ENCODE measurements at places on chromosomes 13 and 19.
A peak's percentile ranks its signal among the peaks of the same experiment; 100 is the strongest.

DNA sequence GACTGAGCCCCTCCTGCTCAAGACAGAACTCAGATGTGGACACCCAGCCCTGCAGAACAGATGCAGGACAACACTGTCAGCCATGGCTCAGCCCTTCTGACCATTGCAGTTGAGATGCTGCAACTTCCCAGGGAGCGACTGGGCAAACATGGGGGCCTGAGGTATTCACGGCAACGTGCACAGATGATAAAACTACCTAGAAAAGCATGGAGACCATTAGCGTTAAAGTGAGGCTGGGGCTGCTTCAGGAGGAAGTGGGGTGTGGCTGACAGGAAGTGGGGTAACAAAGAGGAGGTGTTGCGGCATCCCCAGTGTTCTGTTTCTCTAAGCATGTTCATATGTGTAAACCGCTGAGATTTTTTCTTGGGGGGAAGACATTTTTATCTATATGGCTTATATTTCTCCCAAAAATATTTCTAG lies 1.3 kb upstream of the SIGLEC9 start:
- no peak for DNase-seq

- no peak for DNase-seq
Observed at GRCh38 chr13:24168392-24168750, 7.9 kb downstream of the SPATA13 start.

GRCh38 chr19:41688098-41688497 lies at the start of gene CEACAM7:
Gene CEACAM7 (minus strand): TSS chr19:41688270. CDS start chr19:41688165, 105 bp downstream.
- DNase-seq = no peak

- no peak for DNase-seq
Observed at GRCh38 chr13:29888306-29888705, 37.9 kb upstream of the UBL3 start.

GRCh38 chr19:5788422-5788821 lies 2.5 kb downstream of the DUS3L start:
- DNase-seq = no peak

DNA sequence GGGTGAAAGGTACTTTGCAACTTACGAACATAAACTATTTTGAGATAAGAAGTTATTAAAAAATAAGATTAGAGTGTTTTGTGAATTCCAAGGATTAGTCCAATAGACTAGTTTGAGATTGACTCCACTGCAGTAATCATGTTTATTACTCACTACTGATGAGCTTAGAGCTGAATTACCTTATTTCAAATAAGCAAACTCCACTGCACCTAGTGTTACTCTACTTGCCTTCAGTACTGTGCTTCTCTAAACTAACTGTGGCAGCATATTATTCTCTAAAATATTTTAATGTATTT lies 111.7 kb downstream of the MIPEP start:
- DNase-seq = no peak

GRCh38 chr13:113238536-113238935 lies 29.1 kb downstream of the CUL4A start:
- no peak for DNase-seq

GRCh38 chr13:102913914-102914313 lies 68.1 kb downstream of the ERCC5 start:
- DNase-seq = no peak

GRCh38 chr13:48562296-48563066 lies 29.6 kb upstream of the RCBTB2 start:
- DNase-seq = no peak

DNA sequence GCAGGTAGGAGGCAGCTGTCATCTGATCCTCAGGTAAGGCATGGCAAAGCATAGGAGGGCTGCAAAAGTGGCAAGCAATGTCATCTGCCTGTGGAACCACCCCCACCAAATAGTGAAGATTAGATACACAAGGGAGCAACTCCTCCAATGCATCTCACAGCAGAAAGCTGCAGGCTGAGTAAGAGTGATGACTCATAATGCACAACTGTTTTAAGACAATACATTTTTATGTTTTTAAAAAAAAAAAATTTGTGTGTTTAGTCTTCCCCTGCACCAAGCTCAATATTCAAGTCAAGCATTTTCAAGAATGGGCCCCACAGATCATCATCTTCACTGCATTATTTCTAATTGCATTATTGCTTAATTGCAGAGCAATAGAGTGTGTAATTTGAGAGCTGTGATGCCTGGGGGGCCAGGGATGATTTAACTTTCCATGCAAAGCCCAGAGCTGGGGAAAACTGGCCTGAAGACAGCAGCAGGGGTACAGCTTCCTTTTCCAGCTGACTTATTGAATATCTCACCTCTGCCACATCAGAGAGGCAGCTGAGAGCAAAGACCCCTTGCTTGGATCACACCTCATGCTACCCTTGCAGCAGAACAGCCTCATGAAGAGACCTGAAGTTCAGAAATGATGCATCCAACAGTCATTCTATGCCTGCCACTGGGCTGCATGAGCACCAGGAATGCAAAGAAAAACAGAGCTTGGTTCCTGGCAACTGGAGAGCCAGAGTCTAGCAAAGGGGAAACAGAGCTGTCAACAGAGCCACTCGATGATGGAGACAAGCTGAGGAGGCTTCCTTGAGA lies 22.7 kb upstream of the POP4 start:
- DNase-seq = no peak

GRCh38 chr13:99959127-99959539 lies 12.4 kb downstream of the ZIC5 start:
- no peak for DNase-seq

DNA sequence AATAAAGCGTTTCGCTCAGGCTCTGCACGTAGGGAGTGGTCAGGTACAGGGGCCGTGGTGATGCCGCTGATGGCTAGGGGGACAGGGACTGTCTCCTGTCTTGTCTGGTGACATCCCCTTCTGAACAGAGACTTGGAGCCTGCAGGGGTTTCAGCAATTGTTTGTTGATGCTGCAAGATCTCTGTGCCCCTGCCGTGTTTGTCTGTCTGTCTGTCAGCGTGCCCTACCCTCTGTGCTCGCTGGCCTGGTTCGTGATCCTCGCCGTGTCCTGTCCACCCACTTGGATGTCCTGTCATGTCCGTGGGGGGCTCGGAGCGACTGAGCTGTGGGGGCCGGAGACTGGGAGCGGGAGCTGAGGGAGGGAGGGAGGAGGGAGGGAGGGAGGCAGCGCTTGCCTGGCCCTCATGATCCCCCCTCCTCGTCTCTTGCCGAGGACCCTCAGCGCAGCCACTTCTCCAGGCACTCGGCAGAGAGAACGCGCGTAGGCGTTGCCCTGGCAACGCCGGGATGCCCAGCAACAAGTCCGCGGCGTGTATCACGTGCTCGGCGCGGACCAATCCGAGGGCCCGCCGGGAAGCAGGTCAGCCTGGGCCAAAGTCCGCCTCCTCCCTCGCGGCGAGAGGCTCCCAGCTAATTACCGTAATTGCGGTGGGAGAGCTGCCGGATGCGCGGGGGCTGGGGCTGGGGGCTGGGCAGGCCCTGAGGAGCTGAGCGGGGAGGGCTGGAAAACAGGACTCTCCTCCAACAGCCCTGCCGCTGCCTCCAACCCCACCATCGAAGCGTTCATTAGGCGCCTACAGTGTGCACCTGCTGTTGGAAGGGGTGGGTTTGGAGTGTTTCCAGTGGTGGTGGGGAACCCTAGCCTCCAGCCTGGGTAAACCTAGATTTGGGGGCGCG lies 31.9 kb upstream of the FEM1A start:
- DNase-seq = peak; percentile 95

- DNase-seq = no peak
Observed at GRCh38 chr19:47489072-47489914, 5.3 kb upstream of the KPTN start.

GRCh38 chr13:22049384-22049783 lies 378.5 kb downstream of the FGF9 start:
- DNase-seq = no peak

DNA sequence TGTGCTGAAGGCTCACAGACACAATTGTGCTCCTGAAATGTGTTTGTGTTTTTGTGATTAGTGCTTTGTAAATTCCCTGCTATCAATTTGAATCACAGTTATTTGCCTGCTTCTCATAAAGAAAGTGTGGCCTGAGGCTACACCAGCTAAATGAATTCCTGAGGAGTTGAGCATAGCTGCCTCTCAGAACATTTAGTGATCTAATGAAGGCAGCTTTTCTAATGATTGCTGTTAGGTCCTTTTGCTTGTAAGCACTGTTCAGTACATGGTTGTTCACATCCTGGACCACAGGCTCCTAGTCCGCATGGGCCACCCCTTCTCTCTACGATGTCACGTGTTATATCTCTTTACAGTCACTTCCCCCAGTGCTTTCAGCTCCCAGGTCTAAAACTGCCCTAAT lies 238.2 kb downstream of the B3GLCT start:
- no peak for DNase-seq

DNA sequence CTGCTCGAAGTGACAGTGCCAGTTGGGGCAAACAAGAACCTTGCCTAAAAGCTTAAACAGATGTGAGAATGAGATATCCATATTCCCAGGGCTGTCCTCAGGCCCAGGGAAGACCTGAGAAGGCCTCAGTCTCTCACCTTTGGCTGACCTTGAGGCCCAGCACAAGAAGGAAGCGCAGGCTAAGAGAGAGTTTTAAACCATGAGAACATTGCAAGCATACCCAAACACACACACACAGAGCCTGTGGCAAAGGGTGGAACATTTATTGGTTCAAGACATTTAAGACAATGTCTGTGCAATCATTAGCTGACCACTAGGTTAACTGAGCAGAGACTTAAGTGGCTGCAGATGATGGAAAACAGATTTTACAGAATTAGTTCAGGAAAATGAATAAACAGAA lies 248.2 kb downstream of the NBEA start:
- DNase-seq = no peak

DNA sequence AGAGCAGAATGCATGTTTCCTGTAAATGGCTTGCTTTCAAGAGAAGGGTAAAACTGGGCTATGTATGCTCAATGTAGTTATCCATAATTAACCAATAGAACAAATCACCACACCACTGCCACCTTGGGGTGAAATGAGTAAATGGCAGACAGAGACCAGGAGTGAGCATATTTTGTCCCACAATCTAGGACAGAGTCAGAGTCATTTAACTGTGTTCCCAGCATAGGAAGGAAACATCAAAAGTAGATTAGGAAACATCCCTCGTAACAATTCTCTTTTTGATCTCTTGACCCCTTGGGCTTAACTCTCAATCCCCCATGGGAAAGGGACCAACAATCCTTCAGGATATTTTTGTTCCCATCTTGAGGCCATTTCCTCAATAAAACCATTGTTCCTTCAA lies 224.8 kb downstream of the NHLRC3 start:
- DNase-seq = peak; percentile 42

DNA sequence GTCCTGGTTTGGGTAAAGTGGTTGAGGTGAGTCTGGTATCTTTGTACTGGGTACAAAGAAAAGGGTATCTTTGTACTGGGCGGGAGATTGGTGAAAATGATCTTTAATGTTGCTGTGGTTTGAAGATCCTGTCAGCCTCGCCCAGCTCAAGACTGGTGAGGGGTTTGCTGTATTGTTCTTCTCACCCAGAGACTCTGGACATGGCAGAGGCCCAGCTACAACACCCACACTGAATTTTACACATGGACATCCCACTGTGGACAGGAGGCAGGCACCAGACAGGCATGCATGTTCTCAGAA lies 42.8 kb downstream of the TPT1 start:
- no peak for DNase-seq

- no peak for DNase-seq
Observed at GRCh38 chr19:41844601-41845000, at the start of gene LYPD4. Gene LYPD4 (minus strand): TSS chr19:41844683. CDS start chr19:41839285, 5,398 bp downstream.

DNA sequence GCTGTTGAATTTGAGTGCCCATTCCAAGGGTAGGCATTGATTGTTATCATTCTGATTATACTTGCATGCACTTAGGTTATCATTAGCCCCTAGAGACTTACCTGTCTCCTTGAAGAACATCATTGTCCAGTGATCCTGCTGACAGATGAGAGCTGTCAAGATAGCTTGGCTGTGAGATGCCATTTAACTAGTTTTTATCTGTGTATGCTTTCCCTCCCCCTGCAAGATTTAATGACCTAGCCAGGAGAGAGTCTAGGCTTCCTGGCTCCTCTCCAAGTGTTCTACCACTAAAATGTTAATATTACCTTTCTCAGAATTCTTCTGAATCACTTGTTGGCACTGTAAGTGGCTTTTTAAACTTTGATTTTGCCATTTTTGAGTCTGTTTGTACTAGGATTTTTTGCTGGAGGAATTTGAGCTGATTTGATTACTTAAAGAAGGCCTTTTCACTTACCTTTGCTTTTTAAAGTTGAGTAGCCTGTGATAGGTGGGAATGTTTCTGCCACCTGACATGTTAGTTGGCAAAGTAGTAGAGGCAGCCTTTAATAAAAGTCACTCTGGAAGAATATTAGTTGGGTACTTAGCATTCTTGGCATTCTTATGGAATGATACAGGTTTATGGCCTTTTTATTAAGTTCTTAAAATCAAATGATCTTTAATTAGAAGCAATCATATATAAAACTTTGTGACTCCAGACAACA lies 41.1 kb downstream of the ARHGAP35 start:
- no peak for DNase-seq

DNA sequence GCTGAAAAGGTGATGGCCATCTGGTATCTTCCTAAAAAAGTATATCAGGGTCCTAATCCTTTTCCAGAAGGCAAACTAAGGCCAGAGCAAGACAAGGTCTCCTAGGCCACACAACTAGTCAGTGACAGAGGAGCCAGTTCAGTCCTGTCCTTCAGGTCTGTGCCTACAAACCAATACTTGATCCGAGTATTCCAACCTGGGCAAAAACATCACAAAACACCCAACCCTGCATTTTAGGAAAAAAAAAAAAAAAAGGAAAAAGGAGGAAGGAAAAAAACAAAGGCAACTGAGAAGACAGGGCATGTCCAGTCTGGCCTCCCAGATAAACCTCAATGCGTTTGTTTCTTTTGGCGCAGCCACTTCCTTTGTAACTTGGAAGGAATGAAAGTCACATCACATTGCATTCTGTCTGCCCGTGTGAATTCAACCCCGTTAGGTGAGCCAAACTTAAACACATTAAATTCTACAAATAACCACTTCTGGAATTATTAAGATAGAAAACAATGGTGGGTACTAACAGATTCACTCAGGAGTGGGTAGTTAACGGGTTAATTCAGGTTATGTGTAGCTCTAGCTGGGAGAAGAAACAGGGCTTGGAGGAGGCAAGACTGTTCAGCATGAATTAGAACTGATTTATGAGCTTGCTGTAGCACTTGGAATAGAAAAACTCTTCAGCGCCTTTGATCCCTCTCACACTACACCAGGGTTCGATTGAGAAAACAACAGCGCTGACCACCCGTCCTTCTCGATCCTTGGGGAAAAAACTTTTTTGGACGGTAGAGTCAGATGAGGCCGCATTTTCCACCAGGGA lies 43.0 kb upstream of the HNRNPA1L2 start:
- no peak for DNase-seq
